Smooth muscle cell of the brain vasculature (primary cell): ENCODE measurements at places on chromosomes 7 and 10.
A peak's percentile ranks its signal among the peaks of the same experiment; 100 is the strongest.

- DNase-seq, result no peak
Observed at GRCh38 chr7:155647734-155648133, 3.3 kb downstream of the RBM33 start.

- DNase-seq, result no peak
Observed at GRCh38 chr10:35356725-35357092, 20.4 kb downstream of the CCNY start.

GRCh38 chr10:78405736-78406135 is 372.1 kb downstream of the RPS24 start:
- DNase-seq, result no peak

DNA sequence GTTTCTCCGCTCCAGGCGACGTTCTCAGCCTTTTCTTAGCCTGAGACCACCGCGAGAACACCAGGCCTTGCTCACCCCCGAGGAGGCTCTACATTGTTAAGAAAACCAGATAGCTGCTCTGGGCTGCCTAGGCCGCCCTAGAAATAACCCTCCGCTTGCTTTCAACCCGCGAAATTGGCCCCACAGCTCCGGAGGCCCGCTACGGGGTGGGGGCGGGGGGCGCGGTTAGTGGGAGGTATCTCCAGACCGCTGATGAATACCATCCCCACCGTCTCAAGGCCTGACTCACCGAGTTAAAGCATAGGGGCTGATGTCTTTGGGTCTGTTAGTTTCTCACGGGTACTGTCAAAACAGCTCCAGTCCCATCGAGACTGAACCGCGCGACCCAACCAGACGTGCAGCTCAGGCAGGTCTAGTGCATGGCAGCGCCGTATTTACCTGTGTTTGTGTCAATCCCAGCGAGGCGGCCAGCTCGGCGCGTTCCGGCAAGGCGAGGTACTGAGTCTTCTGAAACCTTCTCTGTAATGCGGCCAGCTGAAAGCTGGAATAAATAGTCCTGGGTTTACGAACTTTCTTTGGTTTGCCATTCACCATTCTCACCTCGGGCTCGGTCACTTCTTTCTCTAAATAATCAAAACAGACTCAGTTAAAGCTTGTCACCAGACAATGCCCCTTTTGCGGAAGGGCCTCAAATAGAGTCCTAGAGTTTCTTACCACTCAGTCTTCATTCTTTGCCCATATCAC is 2.7 kb downstream of the DLX5 start:
- DNase-seq, result no peak

- DNase-seq, result no peak
Observed at GRCh38 chr7:143884241-143884968, 17.6 kb downstream of the TCAF1 start.

GRCh38 chr7:17773289-17773626 is 167.0 kb downstream of the SNX13 start:
- no peak for DNase-seq

DNA sequence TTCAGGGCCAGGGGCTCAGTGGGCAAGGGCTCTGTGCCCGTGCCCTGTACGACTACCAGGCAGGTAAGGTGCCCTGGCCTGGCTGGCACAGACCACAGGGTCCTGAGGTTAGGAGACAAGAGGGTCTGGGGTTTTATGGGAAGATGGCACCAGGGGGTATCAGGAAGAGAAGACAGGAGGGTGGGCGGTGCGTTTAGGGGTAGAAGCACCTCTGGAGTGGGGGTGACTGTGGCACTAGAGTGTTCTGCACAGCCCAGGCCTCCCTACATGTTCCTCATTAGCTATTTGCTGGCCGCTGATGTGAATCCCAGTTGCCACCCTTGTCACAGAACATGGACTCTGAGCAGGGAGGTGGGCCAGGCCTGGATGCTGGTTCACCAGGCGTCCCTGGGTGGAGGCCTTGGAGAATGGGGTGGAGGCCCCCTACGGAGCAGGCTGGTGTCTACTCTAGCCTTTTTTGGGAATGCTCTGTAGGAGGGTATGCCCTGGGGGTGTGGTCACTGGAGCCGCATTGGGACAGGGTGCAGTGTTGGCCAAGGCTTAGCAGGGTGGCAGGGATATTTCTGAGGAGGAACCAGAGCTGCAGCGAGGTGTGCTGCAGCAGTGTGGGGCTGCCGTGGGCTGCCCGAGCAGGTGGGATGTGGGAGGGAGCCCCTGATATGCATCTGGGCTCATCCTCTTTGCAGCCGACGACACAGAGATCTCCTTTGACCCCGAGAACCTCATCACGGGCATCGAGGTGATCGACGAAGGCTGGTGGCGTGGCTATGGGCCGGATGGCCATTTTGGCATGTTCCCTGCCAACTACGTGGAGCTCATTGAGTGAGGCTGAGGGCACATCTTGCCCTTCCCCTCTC is 5.0 kb downstream of the PGAM2 start:
- no peak for DNase-seq

- no peak for DNase-seq
Observed at GRCh38 chr7:41114691-41115090, 588.2 kb downstream of the INHBA start.

GRCh38 chr7:85685901-85686300 is 499.0 kb upstream of the SEMA3D start:
- no peak for DNase-seq

- no peak for DNase-seq
Observed at GRCh38 chr10:1057106-1057657, 997 bp downstream of the WDR37 start.

GRCh38 chr10:33820531-33820930 is 486.1 kb upstream of the NRP1 start:
- no peak for DNase-seq

GRCh38 chr7:123770378-123770777 is 21.6 kb upstream of the WASL start:
- DNase-seq, result no peak

GRCh38 chr10:7583626-7584025 is 83.1 kb downstream of the ITIH5 start:
- no peak for DNase-seq

GRCh38 chr7:41298409-41298808 is 404.5 kb downstream of the INHBA start:
- no peak for DNase-seq

- no peak for DNase-seq
Observed at GRCh38 chr10:75063461-75064230, 47.8 kb upstream of the SAMD8 start.

GRCh38 chr7:151039850-151040548 is 8.3 kb upstream of the ASIC3 start:
- no peak for DNase-seq

DNA sequence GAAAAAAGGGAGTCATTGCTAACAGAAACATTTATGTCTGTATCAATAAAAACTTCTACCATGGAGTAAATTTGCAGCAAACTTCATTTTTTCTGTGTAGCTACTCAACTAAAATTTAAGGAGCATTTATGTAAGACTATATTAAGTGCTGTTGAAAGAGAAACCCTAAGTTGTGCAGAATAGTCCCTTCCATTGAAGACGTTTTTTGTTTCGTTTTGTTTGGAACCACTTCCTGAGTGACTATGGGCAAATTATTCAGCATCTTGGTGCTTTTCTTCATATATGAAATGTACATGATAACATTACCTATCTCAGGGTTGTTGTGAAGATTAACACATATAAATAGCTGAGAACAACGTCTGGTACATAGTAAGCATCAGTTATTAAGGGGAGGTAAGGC is 24.3 kb downstream of the SEM1 start:
- DNase-seq, result no peak

DNA sequence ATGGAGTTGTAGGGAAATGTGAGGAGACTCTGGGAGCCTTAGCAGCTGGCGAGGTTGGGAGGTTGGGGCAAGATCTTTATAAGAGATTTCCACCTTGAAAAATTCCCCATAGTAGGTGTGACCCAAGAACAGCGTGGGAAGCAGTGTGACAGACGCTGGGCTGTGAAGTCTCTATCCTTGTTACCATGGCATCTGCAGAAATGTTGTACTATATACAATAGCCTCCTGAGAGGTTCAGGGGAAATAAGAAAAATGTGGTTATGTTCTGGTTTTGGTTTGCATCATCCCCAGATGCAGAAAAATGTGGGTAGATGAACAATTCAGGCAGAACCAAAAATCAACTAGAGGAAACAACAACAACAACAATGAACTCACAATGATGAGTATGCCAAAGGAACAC is 498.6 kb downstream of the SH2D4B start:
- DNase-seq, result no peak

DNA sequence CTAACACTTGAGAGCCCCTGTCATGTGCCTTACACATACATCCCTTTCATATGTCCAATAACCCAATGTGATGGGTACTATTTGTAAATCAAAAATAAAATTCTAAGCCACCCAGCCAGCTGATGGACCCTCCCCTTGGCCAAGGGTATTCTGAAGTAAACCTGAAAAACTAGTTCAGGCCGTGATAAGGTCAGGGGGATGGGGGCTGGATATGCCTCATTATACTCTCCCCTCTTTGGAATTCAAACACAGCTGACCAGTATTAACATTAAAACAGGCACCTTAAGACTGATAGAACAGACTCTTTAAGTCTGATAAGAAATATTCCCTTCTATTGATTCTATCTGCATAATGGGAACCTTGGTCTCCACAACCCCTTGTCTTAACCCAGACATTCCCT is 51.9 kb downstream of the SLC16A9 start:
- no peak for DNase-seq

- DNase-seq, result no peak
Observed at GRCh38 chr7:117654780-117655179, 175.0 kb downstream of the CFTR start.

DNA sequence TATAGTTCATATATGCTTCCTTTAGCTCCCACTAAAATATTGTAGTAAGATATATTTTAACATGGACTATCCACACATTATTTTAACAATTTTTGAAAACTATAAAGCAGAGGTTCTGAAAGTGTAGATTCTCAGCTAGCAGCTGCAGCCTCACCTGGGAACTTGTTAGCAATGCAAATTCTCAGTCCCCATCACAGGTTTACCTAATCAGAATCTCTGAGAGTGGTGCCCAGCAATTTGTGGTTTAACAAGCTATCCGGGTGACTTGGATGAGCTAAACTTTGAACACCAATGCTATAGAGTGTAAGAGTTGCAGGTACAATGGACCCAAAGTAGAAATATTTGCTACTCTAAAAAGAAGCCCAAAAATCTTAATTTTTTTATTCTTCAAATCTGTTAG is 99.8 kb upstream of the MDFIC start:
- no peak for DNase-seq

GRCh38 chr10:81019029-81019890 is 481.6 kb downstream of the SH2D4B start:
- no peak for DNase-seq

DNA sequence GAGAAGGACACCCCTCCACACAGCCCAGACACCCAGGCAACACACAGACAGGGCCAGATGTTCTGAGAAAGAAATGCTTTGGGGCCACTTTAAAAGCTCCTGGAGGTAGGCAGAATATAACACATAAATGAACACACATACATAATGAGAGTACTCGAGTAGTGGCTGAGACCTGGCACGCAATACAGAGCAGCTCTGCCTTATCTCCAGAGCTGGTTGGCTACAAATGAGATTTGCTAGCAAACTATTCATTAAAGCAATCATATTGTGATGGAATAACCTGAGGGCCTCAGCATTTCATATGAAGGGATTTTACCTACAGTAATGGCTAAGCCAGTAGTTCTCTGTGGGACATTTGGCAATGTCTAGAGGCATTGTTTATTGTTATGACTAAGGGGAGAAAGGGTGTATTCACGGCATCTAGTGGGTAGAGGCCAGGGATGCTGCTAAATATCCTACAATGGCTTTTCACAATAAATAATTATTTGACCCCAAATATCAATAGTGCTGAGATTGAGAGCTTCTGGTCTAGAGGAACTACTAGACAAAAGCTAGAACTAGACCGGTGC is 5.5 kb upstream of the IMPDH1 start:
- no peak for DNase-seq

DNA sequence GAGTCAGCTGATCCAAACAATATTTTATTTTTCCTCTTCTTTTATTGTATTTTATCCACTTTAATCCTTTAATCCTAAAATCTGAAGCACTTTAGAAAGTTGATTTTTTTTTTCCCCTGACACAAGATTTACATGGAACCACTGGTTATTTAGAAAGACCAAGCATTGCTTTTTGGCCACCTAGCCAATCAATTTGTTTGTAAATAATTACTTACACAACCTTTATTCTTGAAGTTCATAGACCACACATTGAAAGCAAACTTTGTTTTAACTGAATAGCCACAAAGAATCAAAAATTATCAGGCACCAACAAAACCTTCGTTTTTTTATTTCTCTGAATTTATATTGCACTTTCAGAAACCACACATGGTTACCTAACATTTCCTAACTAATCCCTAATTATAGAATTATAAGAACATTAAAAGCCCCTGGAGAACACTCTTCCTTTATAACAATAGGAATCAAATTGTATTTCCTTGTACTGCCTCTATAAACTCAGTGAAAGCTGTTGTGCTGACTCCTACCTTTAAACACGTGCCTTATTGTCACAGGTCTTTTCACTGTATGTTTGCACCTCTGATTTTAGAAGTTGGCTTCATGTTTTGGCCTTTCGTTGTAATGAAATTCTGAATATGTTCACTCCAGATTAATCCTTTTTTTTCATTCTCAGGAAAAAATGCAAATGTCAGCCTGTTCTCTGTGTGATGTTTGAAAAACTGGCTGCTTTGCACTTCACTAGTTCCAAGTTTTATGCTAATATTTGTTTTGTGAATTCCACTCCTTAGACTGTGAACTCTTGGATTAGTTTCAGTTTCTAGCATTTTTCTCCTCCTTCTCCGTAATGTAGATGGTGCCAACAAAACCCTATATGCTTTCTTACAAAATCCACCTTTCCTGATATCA is 1511.9 kb downstream of the REEP3 start:
- DNase-seq, result peak; percentile 2

DNA sequence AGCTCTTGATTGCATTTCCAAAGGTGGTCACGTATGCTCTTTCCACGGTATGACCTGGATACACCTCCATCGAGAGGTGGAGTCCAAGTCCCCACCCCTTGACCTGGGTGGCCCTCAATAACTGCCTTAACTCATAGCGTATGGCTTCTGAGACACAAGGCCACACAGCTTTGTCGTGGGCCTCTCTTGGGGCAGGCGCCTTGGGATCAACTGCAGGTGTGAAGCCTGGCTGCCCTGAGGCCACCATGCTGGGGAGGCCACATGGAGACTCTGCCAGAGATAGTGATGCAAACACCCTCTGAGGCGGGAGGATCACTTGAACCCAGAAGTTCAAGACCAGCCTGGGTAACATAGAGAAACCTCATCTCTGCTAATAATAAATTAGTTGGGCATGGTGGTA is 30.7 kb upstream of the RASGEF1A start:
- DNase-seq, result no peak

GRCh38 chr7:138785587-138786437 is 12.0 kb upstream of the TMEM213 start:
- no peak for DNase-seq

DNA sequence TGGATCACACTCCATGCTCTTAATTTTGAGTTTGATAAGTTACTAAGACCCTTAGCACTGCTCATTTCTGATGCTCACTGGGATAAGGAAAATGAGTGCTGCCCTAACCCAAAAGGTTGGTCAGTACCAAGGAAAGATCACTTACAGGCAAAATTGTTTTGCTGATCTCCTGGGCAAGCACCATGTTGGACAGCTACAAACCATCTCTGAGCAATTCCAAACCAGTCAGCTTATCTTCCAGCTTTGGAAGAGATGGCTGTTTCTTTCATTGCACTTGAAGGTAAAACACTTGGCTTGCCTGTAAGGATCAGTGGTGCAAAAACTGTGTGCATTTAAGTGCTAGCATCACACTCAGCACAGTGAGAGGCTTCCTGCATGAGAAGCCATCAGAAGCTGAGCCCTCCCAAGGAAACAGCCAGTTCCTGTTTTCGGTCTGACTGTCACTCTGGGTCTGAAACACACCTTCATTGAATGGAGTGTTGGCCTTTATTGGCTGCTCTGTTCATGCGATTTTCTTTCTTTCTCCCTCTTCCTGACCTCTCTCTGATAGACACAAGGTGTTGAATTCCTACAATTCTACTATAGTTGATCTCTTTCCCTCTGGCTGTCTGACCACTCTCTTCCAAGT is 126.4 kb upstream of the GHITM start:
- DNase-seq, result no peak
